ENCODE measurements at places on chromosomes 3 and 15.
A peak's percentile ranks its signal among the peaks of the same experiment; 100 is the strongest.

DNA sequence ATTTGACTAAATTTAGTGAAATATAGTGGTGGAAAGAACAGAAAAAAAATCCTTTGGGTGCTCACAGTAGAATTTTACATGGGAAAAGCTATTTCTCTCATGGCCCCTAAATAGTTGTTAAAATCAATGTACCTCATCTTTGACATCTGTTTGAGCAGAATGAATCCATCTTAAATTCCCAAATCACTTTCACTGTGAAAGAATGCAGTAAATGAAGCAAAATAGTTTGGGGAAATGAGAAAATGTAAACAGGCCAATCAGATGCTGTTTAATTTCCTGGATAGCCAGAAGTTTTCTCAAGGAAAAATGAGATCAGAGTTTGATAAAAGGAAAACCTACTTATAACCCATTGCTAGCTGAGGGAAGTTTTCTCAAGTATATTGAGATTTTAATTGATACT lies 406.9 kb downstream of the ROBO2 start:
- no peak for DNase-seq

- DNase-seq = no peak
Measured at GRCh38 chr15:95468820-95469219, 861.7 kb upstream of the NR2F2 start.

GRCh38 chr3:128931046-128931445 lies 51.6 kb downstream of the ACAD9 start:
- no peak for DNase-seq

DNA sequence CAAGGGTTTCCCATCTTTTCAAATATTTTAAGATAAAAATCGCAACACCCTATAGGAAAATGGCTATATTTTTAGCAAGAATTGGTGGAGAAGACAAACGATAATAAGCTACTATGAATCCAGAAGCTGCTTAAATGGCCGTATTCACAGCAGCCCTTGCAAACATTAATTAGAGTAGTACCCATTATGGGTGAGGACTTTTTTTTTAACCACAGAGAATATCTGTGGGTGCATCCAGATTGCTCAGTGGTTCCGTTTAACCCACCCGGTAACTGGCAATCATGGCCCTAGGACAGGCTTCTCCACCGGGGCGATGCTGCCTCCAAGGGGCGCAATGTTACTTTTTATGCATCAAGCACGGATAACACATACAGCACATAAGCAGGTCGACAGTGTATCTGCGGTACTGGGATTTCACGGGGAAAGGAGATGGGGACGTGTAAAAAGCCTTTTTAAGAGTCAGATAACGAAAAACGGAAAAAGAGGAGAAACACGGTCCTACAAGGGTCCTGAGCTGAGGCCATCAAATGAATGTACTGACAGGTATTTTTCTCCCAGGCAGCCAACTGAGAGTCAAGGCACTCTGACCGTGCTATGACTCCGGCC lies 968 bp upstream of the TMEM266 start:
- no peak for DNase-seq

DNA sequence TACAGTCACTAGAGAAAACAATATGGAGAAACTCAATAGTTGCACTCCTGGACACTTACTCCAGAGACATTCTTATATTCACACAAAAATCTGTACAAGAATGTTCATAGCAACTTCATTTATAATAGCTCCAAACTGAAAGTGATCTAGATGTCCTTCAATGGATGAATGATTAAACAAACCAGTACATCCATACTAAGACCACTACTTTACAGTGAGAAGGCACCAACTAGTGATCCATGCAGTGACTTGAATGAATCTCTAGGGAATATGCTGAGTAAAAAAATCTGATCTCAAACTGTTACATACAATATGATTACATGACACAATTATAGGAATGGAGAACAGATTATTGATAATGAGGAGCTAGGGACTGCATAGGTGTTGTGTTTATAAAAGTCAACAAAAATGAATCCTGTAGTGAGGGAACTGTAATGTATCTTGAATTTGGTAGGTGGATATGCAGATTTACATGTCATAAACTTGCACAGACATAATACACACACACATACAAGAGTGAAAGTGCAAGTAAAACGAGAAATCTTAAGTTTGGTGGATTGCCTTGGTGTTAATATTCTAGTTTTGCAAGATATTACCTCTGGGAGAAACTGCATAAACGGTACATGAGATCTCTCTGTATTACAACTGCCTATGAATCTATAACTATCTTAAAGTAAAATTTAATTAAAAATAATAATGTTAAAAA lies 85.7 kb downstream of the SPATA16 start:
- no peak for DNase-seq

- no peak for DNase-seq
Measured at GRCh38 chr15:85412066-85412465, 31.7 kb downstream of the AKAP13 start.

DNA sequence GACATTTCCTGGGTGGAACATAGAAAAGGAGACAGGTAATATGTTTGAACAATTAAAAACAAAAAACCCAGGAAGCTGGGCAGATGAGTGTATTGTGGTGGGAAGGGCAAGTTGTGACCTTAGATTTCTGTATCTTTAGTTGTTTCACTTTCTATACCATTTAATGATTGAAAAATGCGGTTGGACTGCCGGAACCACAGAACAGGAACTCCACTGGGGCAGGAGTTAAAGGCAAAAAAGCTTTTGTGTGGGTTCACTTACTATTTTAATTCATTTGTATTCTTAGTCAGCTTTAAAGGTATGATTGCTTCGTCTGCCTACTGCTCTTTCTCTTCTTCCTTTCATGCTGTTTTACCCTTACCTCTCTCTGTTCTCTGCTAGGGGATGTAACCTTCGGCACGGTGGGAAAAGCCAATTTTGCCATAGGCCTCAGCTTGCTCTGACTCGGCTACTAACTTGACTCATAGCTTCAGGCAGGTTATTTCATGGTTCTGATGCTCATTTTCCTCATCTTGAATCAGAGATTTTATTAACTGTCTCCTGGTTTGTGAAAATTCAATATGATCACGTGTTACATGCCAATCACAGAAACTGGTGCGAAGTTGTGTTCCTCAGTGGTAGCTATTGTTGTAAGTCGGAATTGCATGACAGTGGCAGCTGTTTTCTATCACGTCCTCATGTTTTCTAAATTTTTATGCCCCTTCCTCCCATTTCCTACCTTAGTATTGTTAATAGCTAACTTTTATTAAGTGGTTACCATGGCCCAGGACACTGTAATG lies 1.6 kb upstream of the MCTP2 start:
- peak; percentile 42 for DNase-seq

GRCh38 chr3:183108470-183108869 lies 9.2 kb upstream of the MCCC1 start:
- no peak for DNase-seq

DNA sequence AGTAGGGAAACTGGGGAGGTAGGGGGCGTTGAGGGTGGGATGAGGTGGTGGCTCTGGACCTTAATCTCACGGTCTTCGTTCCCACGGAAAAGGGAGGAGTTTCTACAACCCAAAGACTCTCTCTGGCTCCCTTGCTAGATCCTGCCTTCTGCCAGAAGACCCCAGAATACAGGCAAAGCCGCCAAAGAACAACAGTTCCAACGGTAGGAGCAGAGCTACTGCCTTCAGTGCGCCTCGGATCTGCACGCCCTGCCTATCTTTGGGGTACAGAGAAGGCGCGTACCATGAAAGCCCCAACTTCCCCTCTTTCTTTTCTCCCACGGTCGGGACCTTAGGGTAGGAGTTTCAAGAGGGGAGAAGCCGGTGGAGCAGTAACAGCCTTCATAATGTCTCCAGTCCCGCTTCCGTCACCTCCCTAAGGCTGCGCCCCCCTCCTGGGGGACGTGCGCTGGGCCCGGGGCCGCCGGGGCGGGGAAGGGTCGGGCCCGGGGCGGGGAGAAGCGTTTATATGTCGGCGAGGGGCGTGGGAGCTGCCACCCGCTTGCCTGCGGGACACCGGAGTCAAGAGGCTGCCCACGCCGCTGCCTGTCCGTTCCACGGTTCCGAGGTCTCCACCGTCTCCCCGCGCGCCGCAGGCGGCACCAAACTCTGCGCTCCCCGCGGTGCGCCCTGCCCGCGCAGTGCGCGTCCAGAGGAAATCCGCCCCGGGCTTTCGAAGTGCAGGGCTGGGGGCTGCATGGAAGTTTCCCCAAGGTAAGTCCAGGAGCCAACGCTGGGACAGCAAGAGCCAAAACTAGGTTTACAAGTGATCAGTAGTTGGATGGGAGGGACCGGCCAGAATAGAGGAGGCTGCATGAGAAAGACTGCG lies at the start of gene COL6A6:
COL6A6 (plus strand) TSS at position 533 of the 868 bp plus-strand sequence. CDS start 43,188 bp downstream, outside the sequence.
- DNase-seq = no peak

- no peak for DNase-seq
Measured at GRCh38 chr15:84033793-84034553, 201.6 kb upstream of the GOLGA6L4 start.

DNA sequence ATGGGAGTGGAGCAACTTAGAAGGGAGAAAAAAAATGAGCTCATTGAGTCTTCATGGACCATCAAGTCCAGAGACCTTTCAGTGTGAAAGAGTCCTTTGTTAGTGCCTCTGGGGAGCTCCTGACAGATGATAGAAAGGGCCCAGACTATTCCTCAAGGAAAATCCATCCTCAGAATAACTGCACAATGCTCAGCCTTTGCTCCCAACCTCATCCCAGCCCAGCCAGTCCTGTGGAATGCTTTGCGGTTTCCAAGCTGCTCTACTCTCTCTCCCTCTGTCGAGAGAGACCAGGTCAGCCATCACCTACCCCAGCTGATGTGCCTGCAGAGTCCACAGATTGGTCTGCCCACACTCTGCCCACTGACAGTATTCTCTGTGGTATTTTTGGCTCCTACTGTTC lies 406.2 kb downstream of the MFSD1 start:
- DNase-seq = no peak

DNA sequence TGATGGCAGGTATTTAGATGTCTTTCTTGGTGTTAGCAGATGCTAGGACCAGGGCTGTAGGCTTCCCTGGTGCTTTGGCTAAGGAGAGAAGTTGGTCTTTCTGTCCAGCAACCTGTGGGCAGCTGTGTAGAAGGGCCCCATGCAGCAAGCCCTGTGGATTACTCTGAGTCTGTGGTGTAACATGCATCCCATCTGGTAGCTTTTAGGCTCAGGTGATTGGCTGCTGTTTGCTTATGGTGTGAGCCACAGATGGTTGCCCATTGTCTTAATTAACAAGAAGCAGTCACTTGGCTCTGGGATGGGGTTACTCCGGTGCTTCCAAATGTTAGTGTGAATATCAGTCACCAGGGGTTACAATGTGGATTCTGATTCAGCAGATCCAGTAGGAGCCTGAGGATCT lies 368.6 kb upstream of the C2CD4B start:
- no peak for DNase-seq

DNA sequence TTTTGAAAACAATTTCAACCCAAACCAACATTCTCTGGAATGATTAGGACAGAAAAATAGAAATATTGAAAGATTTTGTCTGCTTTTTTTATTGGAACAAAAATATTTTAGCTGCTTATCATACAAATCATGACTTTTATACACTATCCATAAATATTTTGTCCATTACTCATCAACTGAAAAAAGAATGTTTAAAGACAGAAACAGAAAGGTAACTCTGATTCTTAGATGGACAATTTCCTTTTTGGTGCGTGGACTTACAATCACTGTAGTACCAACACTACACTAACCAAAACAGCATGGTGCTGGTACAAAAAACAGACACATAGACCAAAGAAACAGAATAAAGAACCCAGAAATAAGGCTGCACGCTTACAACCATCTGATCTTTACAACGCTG lies 582.8 kb upstream of the CCDC54 start:
- DNase-seq = no peak

DNA sequence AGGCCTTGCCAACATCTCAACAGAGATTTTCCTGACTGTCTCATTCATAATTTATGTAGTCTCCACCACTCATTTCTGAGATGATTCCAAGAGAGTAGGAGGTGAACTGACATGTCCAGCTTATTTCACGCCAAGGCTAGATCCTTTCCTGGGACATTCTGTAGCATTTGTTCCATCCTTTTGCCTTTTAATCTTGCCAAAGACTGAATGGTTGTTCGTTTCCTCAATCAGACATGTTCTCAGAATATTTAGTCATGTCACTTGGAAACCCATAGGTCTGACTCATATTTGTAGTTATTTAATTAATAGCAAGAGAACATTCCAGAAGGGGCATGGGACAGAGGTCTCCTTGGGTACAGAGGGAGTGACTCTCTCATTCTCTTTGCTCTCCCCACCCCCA lies 80.9 kb downstream of the DHX36 start:
- no peak for DNase-seq

GRCh38 chr3:124779116-124779515 lies 48.9 kb downstream of the UMPS start:
- DNase-seq = no peak

DNA sequence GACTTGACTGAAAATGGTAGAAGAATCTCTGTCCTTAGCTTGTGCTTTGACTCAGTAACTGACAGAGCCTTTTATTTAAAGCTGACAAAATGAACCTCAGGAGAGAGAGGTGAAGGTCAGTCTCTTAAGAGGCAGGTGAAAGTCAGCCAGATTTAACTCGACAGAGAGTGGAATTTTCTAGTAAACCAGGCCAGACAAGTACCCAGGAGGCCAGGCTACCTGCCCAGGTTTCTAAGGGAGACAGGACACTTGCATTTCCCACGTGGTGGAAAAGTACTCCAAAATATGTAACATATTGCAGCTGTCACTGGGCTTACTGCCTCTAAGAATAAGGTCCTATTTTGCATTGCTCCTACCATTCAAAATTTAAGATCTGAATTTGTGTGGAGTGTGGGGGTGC lies 167.9 kb downstream of the FMN1 start:
- DNase-seq = no peak

- DNase-seq = no peak
Measured at GRCh38 chr3:197545101-197545500, 10.7 kb downstream of the BDH1 start.

- DNase-seq = no peak
Measured at GRCh38 chr3:148648685-148649352, 48.9 kb upstream of the AGTR1 start.

DNA sequence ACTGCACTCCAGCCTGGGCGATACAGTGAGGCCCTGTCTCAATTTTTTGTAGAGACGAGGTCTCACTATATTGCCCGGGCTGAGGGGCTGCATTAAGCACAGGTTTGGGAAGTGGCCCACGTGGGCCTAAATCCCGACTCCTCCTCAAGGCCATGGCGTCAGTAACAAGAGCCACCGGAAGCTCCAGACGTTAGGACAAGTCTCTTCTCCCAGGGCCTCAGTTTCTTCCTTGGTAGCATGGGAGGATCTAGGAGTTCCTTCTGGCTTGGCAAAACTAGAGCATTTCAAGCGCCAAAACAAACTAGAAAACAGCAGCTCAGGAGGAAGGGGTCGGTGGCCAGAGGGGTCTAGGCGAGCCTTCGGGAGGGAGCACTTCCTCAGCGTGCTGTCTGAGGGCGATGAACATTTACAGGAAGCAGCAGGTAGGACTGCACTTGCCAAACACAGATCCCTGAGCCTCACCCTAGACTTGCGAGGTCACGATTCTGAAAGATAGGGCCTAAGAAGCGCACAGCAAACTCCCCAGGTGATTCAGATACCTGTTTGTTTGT lies 536 bp downstream of the SNAPC5 start:
- DNase-seq = no peak

- DNase-seq = no peak
Measured at GRCh38 chr15:45943240-45943639, 308.4 kb downstream of the SQOR start.

GRCh38 chr3:54126551-54126950 lies 4.2 kb downstream of the CACNA2D3 start:
- DNase-seq = no peak

GRCh38 chr3:12266038-12266437 lies 22.8 kb upstream of the PPARG start:
- no peak for DNase-seq
